ENCODE measurements at places on chromosomes 13 and 19.

DNA sequence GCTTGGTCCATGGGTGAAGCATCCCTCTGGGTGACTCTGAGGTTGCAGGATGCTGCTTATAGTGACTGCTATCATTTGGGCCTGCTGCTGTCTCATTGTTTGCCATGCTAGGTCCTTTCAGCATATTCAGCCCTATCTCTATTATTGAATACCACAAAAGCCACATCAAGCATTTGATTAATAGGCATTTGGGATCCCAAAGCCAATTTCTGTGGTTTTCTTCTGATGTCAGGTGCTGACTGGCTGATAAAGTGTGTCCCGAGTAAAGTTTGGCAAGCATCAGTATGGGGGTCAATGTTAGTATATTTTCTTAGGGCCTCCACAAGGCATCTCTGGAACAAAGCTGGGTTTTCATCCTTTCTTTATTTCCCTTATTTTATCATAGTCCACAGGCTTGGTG, 204.6 kb downstream of the NBEA start:
- DNase-seq = no peak

DNA sequence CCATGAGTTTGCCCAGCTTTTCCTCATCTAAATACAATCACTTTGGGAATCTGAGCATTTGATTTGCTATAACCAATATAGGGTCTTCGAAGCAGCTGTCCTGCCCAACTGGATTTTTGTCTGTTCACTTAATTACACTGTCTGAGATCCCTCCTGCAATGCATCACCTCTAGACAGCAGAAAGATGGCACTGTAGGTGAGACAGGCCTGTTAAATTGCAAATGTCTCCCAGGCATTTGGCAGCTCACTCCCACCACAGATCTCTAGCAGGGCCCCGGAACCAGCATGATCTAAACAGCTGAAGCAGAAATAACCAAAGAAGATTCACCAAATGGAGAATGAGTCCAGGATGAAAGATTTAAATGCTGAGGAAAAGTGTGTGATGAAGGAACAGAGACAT, 41.9 kb upstream of the SERPINE3 start:
- DNase-seq = no peak

DNA sequence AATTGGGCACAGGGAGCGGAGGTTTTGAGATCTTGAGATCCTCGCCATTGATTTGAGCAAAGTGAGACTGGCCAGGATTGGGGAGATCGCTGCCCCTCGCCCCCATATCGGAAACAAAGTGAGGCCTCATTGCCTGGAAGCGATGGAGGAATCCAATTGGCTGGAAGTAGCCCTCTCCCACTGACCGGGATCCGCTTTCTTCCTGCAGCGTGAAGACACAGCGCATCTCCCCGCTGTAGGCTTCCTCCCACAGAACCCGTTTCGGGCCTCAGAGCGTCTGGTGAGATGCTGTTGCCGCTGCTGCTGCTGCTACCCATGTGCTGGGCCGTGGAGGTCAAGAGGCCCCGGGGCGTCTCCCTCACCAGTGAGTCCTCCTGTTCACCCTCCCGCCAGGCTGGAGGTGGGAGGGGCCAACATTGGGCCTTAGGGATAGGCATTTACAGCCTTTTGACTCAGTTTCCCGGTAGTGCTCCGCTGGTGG, 438 bp downstream of the PRKCSH start:
- no peak for DNase-seq

- no peak for DNase-seq
These were observed 326.1 kb upstream of the SLITRK1 start for GRCh38 chr13:84208246-84208910.

DNA sequence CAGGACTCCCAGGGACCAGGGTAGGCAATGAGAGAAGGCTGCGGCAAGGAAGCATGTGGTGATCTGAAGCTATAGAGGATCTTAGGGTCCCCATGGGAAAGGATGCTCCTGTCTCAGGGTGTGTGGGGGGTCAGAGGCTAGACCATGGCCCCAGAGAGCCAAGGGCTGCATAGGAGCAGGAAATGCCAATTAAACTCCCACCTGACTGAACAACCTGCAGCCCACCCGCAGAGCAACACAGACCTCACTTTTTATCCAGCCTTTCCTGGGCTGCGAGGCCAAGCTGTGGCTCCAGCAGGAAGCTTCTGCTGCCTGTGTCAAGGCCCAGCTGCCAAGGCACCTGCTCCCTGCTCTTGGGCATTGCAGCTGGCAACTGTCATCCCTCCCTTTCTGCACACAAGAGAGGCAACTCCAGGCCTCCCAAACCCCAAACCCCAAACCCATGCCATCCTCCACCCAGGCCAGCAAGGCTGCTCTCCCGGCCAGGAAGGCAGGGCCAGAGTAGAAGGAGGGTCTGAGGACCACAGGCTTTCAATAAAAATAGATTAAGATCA, 290.1 kb downstream of the FOXO1 start:
- no peak for DNase-seq

DNA sequence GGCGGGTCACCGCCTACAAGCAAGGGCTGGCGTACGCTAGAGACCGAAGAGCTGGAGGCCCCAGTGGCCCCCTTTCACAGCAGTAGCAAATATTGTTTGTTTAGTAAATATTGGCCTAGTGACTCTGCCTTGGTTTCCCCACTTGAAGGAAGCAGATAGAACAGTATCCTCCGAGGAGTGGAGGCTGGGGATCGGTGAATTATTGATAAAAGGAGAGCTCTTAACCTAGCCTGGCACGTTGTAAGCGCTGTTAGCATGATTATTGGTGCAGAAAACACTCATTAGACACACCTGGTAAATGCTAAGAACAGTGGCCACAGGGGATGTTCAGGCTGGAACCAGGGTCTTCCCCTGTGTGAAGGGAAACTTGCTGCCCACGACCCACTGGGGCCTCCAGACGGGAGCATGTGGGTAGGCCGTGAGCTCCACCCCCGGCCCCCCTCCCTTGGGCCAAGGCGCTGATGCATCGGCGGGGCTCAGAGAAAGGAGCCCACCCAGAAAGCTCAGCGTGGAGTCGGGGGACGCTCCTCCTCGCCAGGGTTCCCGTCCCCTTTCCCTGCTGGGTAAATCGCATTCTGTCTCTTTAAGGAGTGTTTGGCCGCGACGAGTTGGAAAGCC, 2.3 kb downstream of the IER2 start:
- DNase-seq = no peak

DNA sequence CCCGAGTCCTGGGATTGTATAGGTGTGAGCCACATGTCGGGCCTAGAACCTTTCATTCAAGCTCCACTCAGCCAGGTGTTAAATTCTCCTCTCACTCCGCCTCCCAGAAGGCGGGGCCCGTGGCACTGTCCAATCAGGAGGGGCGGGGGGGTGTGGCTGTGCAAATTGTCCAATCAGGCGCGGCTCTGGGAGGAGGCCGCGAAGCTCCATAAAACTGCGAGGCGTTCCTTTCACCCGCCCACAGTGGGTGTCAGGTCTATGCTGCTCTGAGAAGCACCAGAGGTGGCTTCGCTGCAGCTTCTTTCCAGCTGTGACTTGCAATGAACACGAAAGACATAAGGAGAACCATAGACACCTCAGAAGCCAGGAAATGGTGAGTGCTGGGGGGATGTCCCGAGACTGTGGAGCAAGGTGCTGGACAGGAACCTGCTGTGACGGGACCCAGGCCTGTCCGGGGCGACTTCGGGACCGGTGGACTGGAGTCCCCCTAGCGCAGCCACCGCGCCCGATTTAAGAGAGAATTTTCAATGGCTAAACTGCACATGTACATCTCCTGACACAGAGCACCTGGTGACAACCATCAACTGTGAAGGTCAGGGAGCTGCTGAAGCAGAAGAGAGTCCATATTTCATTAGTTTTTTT, 3.0 kb upstream of the ZNF136 start:
- DNase-seq = no peak

DNA sequence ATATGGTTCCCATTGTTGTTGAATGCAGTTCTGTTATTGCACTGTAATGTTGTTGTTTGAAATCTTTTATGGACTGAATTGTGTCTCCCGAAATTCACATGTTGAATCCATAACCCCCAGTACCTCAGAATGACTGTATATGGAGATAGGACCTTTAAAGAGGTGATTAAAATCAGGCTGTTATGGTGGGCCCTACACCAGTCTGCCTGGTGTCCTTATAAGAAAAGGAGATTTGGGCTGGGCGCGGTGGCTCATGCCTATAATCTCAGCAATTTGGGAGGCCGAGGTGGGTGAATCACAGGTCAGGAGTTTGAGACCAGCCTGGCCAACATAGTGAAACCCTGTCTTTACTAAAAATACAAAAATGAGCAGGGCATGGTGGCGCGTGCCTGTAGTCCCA, 7.4 kb downstream of the CXCL17 start:
- no peak for DNase-seq

GRCh38 chr13:111006506-111007031, 91.7 kb upstream of the ANKRD10 start:
- DNase-seq = no peak

DNA sequence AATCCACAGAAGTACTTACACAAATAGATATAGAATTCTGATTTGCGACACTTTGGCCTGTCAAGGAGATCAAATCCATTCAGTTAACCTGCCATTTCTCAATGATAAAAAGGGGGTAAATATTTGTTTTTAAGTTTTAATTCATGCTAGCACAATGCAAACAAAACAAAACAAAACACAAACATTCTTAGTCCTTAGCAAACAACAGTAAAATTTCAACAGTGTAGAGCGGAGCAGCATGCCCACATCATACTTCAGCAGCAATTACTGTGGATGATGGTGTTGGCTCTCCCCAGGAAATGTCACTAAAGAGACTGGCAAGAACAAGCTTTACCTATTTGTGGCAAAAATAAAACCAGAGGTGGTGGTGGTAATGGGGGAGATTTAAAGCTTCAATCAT, 625.2 kb upstream of the PCDH20 start:
- DNase-seq = no peak

- DNase-seq = no peak
These were observed 36.0 kb upstream of the ADGRE5 start for GRCh38 chr19:14345116-14345763.

DNA sequence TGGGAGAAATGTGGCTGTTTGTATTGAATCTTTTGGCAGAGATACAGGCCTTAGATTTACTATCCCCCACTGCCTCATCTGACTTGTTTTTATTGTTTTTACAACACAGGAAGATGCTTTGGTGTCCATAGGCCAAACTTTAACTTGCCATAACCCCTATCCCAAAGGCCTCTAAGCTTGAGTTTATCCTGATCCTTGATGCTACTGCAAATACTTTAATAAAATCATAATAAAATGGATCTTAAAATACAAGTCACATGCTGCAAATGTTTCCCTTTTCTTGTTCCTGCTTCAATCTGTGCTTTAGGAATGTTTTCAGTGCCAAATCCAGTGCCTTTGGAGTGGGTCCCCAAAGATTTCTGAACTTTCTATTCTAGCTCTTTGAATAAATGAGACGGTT, 770.6 kb downstream of the DACH1 start:
- DNase-seq = no peak

- no peak for DNase-seq
These were observed 34.1 kb downstream of the DLEU7 start for GRCh38 chr13:50809133-50810090.

DNA sequence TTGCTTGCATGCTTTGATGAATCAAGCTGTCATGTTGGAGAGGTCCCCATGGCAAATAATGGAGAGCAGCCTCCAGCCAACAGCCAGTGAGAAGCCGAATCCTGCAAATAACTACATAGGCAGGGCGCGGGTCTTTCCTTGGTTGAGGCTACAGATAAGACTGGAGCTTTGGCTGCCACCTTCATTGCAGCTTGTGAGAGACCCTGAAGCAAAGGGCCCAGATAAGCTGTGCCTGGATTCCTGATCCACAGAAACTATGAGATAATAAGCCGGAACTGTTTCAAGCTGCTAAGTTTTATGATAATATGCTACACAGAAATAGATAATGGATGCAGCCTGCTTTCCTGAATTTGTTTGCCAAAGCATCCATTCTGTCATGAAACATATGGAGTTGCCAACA, 257.0 kb downstream of the HS6ST3 start:
- DNase-seq = no peak

- DNase-seq = no peak
These were observed 11.7 kb upstream of the C19orf84 start for GRCh38 chr19:51402117-51402516.

DNA sequence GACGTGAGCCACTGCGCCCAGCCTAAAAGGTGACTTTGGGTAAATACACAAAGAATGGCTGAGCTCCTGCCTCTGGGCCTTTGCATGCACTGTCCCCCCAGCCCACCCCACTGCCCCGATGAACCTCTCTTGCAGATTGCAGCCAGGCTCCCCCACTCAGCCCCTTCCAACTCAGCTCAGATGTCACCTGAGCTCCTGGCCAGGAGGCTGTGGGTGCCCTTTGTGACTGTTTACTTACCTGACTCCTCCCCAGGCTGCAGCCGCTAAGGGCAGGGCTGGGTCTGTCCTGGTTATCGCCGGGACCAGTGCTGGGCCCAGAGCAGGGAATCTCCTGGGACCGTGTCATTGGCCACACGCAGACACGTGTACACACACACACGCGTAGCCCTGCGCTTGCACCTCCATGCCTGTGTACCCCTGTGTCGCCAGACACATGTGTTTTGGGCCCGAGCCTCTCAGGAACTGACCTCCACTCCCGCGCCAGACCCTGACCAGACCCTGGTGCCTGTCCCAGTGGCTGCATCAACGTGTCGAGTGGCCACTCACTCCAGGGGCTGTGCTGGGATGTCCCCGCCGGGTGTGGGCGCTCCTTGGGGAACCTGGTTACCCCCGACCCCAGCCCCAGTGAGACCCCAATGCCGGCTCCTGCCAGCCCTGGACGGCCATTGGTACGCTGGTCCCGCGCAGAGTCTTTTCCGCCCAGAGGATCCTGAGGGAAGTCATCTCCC, 18.7 kb downstream of the EFNA2 start:
- DNase-seq = no peak

- DNase-seq = no peak
These were observed 751 bp downstream of the ZNF584 start for GRCh38 chr19:58409010-58409790.

DNA sequence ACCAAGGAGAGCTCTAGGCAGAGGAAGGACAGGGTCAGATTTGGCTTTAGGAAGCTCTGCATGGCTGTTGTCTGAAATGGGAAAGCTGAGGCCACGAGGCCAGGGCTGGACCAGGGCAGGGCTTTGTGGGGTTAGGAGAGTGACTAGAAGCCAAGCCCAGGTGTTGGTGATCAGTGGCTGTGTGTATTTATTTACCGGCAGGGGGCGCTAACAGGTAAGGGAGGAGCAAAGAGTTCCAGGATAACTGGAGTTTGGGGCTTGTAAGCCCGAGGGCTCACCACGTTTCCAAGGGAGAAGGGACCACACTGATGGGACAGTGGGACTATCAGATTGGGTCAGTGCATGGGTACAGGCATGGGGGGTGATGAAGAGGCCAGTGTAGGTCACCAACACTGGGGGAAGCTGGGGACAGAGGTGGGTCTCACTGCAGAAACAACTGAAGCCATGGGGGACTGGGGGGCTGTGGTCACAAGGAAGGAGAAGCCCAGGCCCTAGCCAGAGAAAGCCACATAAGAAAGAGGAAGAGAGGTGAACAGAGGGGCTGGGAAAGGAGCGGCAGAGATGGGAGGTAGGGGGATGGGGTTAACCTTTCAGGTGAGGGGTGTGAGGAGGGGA, 3.9 kb downstream of the TMEM147 start:
- no peak for DNase-seq

- DNase-seq = no peak
These were observed 1310.1 kb upstream of the PCDH9 start for GRCh38 chr13:68540244-68540643.

All from NCI-H1436 treated with DMSO at 0.1 percent for 48 hours (cell line).